Effector memory CD4-positive, alpha-beta T cell (primary cell): ENCODE measurements at places on chromosomes 1 and 21.

- no peak for DNase-seq
These were observed 68.3 kb upstream of the GCLM start for GRCh38 chr1:93977598-93977945.

- no peak for DNase-seq
These were observed 113.9 kb upstream of the CACNA1E start for GRCh38 chr1:181369416-181369815.

DNA sequence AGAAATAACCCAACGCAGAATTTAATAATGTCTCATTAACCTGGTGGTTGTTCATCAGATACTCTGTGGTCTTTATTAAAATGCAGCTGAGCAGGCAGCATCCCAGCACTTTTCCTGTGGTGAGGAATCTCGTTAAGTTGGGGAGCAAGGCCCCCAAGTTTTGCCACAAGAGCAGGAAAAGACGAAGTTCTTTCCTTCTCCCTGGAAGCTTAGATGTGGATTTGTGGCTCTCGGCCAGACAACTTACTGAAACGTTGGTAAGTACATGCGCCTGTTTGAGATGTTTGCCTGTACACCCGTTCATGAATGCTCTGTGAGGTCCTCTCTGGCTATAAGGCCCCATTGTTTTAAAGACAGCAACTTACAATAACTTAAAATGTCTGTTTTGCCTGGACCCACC lies 34.3 kb upstream of the PDE9A start:
- DNase-seq: no peak

DNA sequence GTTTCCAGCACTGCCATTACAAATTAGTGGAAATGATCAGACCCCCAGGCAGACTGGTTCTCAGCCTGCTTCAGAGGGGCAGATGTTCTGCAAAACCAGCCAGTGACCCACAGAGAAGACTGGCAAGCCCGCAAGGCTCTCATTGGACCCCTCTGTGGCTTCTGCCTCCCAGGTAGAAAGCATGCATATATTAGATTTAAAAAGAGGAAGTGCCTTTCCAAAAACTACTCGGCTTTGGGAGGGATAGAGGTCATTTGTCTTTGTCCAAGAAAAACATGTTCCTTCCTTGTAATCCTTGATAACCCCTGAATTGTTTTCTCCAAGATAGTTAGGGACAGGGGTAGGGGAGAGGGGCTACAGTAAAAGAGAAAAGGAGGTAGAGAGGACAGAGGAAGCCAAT lies 11.8 kb downstream of the HIVEP3 start:
- no peak for DNase-seq

DNA sequence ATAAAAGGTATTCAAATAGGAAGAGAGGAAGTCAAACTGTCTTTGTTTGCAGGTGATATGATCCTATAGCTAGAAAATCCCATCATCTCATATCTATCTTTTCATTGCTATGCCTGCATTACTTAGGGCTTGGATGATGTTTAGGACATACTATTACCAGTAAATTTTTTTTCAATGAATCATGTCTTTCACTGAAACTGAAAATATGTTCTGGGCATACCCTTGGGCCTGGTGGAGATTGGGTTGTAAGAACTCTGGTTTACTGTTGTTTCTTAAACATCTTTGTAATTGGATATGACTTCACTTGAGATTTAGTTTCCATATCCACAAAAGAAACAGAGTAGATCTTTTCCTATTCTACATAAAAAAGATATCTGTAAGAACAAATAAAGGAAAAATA lies 502.2 kb upstream of the PRMT6 start:
- no peak for DNase-seq

- no peak for DNase-seq
These were observed 20.9 kb upstream of the RGS13 start for GRCh38 chr1:192615055-192615454.

- no peak for DNase-seq
These were observed 61.9 kb upstream of the ATP1A1 start for GRCh38 chr1:116311193-116311592.

- no peak for DNase-seq
These were observed 34.6 kb upstream of the SLC45A1 start for GRCh38 chr1:8283058-8283884.
